IMR-90 (cell line): ENCODE measurements at places on chromosomes 12 and 14. TPM values are rescaled to one million over a fixed set of nuclear protein-coding genes. Genes with fewer than 3 reads are reported as not detected.

The SYCP3 gene
- total RNA-seq, result under 0.01 TPM in 1 of 2 replicates, not detected in the other

The C14orf132 gene
- total RNA-seq, result 6.3 and 6.9 TPM in 2 replicates

- peaks cover 12% of the 10 kb centered on the region for H3K4me1 ChIP-seq
- H3K4me3 ChIP-seq, result no peak overlapping the region
- DNase-seq, result no peak
- no peak overlapping the region for H3K27ac ChIP-seq
Observed at GRCh38 chr14:69931960-69932359, 52.7 kb downstream of the SMOC1 start.

DNA sequence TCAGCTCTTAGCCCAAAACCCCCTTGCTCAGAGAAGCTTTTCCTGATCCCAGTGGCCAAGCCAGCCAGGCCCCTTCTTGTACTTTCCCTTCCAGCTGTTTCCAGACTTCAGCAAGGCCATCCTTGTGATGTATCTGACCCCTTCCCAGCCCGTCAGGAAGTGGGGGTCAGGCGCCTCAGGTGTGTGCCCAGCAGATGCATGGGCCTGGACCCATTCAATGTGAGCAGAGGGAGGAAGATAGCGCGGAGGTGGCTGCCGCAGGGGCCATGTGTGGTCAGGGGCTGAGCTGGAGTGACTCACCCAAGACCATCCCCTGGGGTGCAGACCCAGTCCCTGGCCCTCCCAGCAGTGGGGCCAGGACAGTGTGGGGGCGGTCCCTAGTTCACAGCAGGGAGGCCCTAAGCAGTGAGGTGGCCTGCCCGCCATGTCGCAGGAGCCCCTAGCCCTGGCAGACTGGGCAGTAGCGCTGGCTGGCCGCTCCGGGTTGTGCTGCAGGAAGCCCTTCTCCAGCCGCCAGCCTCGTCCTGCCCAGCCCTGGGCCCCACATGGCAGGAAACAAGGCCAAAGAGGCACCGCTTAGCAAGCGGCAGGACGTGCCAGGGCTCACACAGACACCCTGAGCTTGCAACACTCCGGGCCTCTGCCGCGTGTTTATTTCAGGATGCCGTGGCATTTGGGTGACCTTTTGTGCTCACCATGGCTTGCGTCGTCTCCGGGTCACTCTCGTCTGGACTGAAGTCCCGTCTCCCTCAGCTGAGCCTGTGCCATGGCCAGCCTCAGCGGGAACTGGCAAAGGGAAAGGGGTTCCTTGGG lies 12.0 kb downstream of the ADSS1 start:
- H3K27me3 ChIP-seq, result no peaks in the 10 kb centered on the region
- H3K36me3 ChIP-seq, result peaks cover 5% of the 10 kb centered on the region
- peak overlapping the region; percentile 58 for H3K27ac ChIP-seq
- no peak overlapping the region for H3K4me3 ChIP-seq
